D341Med (cell line): ENCODE measurements at places on chromosomes 11 and 22.
A peak's percentile ranks its signal among the peaks of the same experiment; 100 is the strongest.

DNA sequence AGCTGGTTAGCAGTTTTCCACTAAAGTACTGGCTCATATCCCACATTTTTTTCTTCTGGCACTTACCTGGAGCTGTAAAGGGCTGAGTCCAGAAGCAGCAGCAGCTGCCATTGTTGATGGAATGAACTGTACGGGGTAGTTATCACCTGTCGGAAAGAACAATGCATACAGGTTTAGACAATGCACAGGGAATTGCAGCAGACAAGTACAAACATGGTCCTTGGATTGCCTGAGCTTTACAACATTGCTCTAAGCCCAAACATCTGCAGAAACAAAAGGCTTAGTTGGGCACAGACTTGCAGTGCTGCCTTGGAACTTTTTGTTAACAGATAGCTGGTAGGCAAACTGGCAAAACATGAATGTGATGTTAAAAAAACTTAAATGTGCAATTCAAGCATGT is 258.8 kb downstream of the SOX6 start:
- no peak for DNase-seq

DNA sequence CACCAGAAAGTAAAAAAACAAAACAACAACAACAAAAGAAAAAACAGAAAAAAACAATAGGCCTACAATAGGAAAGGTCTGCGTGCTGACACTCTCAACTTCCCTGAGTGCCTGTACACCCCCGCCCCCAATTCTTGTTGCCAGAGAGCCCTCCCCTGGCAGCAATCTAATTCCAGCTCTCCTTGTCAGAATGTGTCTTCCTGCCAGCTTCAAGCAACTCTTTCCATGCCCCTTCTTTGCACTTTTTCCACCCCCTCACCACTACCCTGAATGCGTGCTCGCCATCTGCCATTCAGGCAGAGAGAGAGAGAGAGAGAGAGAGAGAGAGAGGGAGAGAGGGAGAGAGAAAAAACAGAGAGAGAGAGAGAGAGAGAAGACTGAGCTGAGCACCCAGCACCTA is 245.0 kb downstream of the KIRREL3 start:
- DNase-seq, result no peak

DNA sequence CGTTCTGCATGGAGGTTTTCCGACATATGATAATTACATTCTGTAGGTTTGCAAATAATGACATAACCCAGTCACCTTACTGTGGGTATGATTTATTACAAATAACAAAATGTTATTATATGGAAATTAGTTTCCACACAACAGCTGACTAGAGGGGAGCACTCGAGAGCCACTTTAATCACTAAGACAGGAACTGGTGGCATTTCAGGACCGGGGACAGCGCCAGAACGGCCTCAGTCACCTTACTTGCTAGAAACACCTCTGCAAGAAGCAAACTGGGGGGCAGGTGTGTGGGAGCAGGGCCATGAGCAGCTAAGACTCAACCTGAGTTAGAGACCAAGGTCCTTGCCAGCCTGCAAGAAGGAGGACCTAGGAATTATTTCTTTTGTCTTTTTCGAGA is 199.9 kb downstream of the DSCAML1 start:
- DNase-seq, result no peak

- no peak for DNase-seq
Measured at GRCh38 chr22:43720716-43721115, 91.4 kb downstream of the EFCAB6 start.

GRCh38 chr11:130180491-130180890 is 20.9 kb downstream of the ST14 start:
- no peak for DNase-seq

- DNase-seq, result no peak
Measured at GRCh38 chr11:93653080-93653479, 8.4 kb upstream of the CEP295 start.

DNA sequence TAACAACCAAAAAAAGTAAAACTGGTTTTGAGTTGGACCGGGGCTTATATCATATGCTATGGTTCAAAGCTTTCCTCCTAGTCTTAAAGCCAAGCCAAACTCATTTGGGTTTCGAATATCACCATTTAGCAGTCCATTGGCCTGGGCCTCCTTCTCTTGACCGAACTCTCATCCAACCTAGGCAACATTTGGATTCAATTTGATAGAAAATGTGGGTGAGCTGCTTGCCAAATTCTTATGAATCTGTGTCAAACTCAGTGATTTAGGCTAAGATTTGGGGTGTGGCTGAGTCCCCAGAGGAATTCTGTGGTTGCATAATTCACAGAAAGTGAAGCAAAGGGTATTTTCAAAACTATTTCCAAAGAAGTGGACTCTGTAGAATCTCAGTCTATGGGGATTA is 83.7 kb downstream of the BLID start:
- no peak for DNase-seq

- no peak for DNase-seq
Measured at GRCh38 chr11:34750692-34751405, 130.0 kb downstream of the EHF start.

DNA sequence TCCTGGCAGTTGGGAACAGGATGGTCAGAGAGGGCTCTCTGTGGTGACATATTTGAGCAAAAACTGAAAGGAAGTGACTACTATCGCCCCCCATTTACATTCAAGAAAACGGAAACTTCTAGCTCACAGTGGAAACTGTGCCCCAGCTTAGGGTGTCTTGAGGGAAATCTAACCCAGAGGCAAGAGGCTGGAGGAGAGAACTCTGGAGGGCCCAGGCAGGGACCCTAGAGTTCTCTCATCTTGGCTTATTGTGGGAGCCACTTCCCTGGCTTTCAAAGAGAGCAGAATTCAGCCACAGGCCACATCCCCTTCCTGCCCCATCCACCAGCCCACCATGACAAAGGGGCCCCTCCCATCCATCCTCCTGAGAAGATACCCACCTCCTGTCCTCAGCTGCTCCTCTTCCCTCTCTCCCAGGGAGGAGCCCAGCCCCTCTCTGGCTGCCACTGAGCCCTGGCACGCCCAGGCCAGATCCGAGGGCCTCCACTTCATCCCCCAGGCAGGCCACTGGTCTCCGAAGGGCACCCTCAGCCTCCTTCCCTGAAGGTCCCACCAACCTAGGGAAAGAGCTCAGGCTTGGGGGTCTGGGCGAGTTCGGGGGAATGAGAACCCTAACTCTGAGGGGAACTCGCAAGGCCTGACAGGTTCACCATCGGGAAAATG is 1.6 kb upstream of the TMPRSS13 start:
- DNase-seq, result no peak

DNA sequence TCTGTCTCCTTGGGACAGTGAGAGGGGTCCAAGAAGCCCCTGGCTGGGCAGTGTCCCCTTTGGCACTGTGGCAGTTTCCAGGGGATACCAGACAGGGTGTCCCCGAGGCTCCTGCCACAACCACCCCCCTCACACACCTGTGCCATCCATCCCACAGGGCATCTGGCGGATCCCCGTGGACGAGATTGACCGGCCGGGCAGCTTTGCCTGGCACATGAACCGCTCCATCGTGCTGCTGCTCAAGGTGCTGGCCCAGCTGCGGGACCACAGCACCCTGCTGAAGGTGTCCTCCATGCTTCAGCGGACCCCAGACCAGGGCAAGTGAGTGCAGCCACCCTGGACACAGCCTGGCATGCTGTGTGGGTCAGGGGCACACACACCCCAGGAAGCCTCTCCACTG is 17.0 kb upstream of the SUSD2 start:
- DNase-seq, result no peak

DNA sequence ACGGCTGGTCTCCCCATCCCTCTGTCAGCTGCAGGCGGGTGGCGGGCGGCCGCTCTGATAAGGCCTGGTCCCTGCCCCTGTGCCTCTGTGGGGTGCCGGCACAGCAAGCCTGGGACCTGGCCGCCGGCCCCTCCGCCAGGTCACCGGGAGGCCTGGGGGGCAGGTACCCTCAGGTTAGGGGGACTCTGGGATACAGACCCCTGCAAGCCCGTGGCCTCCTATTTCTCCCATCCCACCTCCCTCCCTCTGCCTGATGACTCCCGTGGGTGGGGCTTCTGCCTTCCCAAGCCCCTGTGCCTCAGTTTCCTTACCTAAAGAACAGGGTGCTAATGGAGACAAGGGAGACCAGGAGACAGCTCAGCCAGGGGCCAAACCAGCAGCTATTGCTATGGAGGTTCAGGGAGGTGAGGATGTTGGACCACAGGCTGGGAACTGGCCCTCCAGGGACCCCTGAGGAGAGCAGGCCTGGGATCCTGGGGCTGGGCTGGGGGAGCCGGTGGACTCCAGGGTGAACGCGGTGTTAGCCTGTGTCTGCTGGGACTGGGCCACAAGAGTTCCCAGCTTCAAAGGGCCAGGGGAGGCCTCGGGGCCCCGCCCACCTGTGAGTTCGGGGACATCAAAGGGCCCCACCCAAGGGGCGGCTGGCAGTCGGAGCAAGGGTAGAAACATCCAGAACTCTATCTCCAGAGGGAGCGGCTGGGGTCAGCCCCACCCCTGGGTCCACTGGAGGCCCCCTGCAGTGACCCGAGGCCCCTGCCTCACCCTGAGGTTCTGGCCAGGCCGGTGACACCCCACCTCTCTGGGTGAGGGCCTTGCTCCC is 32.0 kb upstream of the TH start:
- DNase-seq, result peak; percentile 17

GRCh38 chr11:1876361-1877063 is 15.2 kb downstream of the PRR33 start:
- DNase-seq, result peak; percentile 71

- DNase-seq, result no peak
Measured at GRCh38 chr11:133047036-133047770, 485.1 kb downstream of the OPCML start.

DNA sequence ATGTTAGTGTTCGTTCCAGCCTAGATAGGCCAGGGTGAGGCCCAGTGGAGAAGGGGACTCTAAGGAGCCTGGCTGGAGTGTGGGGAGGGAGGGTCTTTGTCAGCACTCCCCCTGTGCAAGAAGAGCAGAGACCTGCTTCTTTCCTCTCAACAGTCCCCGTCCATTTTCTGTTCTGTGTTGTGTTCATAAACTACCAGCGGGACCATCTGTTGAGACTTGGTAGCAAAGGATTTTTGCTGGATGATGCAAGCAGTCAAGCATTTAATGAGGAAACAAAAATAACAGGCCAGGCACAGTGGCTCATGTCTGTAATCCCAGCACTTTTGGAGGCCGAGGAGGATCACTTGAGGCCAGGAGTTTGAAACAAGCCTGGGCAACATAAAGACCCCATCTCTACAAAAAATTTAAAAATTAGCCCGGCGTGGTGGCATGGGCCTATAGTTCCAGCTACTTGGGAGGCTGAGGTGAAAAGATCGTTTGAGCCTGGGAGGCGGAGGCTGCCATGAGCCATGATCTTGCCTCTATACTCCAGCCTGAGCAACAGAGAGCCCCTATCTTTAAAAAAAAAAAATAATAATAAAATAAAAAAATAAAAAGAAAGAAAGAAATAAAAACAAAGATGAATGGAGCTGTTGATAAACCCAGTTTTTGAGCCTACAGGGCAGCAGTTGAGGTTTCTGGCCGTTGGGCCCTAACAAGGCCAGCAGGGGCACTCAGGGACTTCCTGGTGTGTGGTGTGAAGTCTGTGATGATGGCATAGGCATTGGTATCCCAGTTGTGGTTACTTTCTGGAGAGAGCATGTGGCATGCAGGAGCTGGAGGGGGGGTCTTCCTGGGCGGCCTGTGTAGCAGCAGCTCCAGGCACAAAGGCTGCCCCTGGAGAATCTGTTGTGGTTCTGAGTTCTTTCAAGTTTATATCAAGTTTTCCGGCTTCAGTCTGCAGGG is 1.7 kb upstream of the TXNRD2 start:
- DNase-seq, result peak; percentile 37

- DNase-seq, result peak; percentile 22
Measured at GRCh38 chr11:96045622-96046456, 121.9 kb upstream of the MTMR2 start.

DNA sequence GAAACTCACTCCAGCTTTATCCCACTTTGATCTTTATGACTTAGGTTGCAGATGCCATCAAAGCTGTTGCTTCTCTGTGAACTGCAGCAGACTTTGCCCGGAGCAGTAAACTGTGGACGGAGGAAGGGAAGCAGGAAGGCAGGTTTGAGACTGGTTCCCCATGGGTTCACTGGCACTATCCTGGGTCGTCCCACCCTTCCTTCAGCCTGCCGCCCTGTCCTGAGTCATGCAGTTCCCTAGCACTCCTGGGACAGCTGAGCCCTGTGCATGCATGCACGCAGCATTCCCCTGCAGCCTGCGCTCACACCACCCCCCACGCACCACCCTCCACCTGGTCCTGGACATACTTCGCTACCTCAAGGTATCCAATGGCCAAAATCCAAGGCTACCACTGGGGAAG is 23.5 kb upstream of the P2RY2 start:
- DNase-seq, result no peak

GRCh38 chr11:88068848-88069554 is 106.2 kb downstream of the RAB38 start:
- DNase-seq, result no peak

- no peak for DNase-seq
Measured at GRCh38 chr22:25334162-25334490, 114.7 kb downstream of the CRYBB2 start.

DNA sequence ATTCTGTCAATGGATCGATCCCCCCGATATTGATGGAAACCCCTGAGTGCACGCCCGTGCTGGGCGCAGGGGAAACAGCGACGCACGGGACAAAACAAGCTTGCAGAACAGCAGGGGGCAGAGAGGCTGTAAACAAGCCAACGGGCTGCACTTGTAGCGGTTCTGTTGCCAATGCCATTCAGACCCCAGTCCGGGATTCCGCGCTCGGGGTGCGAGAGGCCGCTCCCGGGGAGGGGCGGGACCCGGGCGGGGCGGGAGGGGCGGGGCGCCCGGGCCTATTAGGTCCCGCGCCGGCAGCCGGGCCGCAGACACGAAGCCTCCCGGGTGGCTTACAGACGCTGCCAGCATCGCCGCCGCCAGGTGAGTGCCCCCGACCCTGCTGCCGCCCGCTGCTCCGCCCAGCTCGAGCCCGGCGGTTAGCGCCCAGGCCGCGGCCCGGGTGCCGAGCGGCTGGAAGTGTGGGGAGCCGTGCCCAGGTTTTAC is at the start of gene BIK:
Gene BIK, plus strand, starts transcription at position 307 of the 483 bp plus-strand sequence. CDS start 13,273 bp downstream, outside the sequence.
- peak; percentile 85 for DNase-seq

DNA sequence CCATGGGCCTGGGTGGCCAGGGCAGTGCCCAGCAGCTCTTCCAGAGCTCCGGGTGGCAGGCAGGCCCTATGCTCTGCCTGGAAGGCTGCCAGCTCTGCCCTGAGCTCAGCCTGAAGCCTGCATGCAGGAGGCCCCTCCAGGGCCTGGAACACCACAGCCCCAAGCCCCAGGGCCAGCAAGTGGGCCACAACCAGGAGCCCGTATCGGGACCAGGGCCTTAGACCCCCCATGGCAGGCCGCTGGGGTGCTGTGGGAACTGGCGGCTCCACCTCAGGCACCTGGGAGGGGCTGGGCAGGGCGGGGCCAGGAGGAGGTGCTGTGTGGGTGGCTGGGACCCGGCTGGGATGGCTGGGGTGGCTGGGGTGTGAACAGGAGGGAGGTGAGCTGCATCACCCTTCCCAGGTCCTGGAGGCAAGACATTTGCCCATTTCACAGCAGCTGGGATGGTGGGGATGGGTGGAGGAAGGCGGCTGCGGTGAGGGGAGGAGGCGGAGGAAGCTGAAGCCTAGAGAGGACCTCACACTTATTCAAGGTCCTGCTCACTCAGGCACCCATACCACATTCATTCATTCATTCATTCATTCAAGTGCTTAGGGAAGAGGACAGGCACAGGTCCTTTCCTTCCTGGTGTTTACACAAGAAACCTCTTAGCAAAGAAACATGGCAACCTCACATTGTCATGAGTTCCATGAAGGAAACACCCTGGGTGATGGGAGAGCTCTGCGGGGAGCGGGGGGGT is at the start of gene KCNK7:
Gene KCNK7, minus strand, starts transcription at position 258 of the 739 bp plus-strand sequence. Its CDS starts 28 bp downstream, at position 230.
- no peak for DNase-seq
